Stimulated activated CD4-positive, alpha-beta T cell treated with anti-CD3 and anti-CD28 coated beads, Interleukin-15, amount 100 ng/mL, for 48 hours (primary cell): ENCODE measurements at places on chromosomes 13 and 19.

GRCh38 chr13:49302222-49302621 lies 54.5 kb downstream of the CDADC1 start:
- no peak for DNase-seq

DNA sequence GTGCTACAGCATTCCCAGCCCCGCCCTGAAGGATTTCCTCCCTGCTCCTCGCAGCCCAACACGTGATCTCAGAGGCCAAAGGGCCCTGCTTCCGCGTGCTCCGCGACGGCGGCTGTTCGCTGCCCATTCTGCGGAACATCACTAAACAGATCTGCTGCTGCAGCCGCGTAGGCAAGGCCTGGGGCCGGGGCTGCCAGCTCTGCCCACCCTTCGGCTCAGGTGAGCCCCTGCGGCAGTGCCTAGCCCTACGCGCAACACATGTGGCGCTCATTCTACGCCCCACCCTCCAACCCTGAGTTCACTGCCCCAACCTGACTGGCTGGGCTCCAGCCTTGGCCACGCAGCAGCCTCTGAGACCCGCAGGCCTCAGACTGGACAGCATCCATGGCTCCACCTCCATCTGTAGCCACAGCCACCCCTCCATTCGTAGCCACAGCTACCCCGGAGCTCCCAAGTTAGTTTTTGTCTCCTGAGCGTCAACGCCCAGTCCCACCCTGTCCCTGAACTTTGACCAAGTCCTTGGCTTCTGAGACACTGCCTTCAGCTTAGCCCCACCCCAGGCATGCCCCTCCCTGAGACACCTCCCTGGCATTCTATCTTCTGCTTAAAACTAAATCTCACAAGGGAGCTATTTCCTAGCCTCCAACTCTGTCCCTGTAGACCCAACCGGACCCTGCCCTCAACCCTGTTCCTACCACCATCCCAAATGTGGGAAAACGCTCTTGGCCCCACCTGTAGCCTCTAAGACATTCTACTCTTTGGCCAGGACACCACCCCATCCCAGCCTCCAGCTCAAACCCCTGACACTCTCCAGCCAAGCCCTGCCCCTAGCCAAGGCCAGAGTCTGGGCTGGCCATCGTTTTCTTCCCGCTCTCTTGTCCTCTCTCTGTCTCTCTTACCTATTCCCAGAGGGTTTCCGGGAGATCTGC lies 6.4 kb downstream of the LTBP4 start:
- no peak for DNase-seq

- DNase-seq: no peak
These were observed 6.7 kb upstream of the JUND start for GRCh38 chr19:18287836-18288772.

- DNase-seq: no peak
These were observed 5.7 kb downstream of the DNM2 start for GRCh38 chr19:10723591-10723990.

DNA sequence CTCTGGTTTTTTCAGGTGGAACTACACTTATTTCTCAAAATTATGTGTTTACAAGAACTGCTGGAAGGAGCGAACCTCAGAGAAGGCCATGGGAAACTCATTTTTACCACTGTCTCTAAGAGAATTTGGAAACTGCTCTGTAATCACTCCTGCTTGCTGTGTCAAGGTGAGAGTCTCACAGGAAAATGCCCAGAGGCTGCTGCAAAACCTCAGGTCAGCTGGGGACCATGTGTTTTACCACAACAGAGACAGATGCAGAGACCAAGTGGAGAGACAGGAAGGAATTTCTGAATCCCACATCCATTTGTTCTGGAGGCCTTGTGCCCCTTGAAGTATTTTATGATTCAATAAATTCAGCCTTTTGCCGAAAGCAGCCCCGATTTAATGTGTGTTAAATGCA lies 743.8 kb upstream of the SLC10A2 start:
- no peak for DNase-seq

DNA sequence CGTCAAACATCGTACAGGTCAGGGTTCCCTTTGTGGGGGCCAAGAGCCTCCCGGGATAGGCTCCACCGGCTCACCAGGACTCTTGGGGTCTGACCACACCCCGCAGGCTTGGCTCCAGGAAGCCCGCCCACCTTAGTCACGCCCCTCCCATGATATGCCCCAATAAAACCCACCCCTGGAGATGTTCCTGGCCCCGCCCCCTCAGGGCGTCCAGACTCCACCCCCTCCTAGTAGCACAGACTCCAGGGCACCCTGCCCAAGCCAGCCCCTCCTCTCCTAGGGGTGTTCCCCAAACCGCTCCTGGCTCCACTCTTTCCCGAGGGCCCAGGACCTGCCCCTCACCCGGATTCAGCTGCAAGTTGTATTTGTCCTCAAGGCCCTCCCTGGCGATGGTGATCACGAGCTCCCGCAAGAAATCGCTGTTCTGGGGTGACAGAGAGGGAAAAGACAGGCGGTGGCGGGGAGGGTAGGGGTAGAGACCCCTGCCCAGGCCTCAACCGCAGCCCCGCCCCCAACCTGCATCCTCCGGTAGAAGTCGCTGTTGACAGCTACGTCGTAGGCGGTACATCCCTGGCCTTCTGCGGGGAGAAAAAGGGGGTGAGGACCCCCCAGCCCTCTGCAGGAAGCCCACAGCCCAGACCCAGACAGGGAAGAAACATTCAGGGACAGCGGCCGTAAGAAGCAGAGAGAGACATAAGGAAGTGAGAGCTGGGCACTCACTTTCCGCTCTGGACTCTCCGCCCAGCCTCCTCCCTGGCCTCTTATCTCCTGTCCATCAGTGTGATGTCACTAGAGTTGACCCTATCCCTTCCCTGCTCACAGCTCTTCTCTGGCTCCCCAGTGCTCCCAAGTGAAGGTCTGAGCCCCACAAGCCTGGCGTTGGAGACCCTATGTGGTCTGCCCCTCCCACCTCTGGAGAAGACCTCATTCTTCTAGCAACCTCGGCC lies 3.9 kb downstream of the PIH1D1 start:
- DNase-seq: no peak

DNA sequence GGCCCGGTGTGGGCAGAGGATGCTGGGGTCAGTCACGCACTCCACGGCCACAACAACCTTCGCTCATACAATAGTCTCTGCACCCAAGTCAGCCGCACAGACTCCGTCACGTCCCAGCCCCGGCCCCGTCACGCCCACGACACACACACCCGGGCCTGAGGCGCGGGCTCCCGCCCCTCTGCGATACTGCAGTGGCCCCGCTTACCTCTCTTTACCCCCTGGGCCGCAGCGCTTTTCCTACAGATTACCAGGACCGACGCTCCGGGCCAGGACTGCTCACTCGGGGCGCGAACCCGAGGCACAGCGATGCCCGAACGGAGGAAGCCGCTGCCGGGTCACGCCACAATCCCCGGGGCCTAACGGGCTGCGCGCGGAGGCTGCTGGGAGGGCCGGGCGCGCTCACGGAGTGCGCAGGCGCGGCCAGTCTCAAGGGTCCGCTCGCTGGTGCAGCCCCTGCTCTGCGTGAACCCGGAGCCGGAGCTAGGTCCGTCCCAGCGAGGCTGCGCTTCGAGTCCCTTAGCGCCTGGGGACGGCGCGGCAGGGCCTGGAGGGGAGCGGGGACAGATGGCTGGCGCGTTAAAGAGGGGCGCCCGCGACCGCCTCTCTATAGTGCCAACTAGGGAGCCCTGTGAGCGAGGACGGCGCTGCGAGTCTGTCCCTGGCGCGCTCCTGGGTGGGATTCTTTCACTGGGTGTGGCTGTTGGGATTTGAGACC lies at the start of gene ZFP82:
Gene ZFP82, minus strand, starts transcription at position 358 of the 715 bp plus-strand sequence. CDS start 8,855 bp downstream, outside the sequence.
- peak; percentile 57 for DNase-seq

GRCh38 chr19:8441725-8442544 lies 2.8 kb upstream of the HNRNPM start:
- no peak for DNase-seq

GRCh38 chr19:47284324-47284899 lies 9.7 kb downstream of the INAFM1 start:
- no peak for DNase-seq

GRCh38 chr13:111281751-111282311 lies 38.6 kb upstream of the TEX29 start:
- DNase-seq: no peak

- no peak for DNase-seq
These were observed 6.7 kb downstream of the MLLT1 start for GRCh38 chr19:6272913-6273600.

DNA sequence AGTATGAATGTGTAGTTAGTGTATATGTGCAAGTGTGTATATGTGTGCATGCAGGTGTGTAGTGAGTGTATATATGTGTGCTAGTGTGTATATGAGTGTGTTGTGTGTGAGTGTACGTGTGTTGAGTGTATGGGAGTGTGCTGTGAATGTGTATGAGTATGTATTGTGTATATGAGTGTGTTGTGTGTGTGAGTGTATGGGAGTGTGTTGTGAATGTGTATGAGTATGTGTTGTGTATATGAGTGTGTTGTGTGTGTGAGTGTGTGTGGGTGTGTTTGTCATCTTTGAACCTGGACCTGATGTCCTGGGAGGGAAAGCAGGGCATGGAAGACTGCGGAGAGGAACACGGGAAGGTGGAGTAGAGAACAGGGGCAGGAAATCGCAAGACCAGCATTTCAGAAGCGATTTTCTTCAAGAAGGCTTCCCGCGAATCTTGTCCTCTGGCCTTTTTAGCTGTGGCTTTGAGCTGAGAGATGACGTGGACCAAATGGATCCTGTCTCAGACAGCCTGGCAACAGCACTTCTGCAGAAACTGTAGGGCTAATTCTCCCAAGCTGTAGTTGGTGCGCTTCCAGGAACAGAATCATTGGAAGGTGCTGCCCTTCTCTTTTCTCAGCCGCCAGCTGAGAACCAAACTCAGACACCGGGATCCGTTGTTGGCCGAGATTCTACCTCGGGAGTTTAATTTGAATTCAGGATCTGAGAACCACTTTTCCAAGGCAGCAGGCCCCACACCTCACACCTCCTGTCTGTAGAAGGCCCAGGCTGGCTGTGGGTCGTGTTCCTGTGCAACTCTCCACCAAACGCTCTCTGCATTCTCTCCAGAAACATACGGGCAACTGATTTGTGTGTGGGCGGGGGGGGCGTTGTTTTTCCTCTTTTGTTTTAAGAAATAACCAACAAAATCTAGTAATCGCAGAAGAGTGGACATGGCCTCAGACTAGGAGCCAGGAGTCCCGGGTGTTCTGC lies 94.7 kb upstream of the RAP2A start:
- no peak for DNase-seq

- no peak for DNase-seq
These were observed 889 bp downstream of the UBL5 start for GRCh38 chr19:9828551-9829063.

DNA sequence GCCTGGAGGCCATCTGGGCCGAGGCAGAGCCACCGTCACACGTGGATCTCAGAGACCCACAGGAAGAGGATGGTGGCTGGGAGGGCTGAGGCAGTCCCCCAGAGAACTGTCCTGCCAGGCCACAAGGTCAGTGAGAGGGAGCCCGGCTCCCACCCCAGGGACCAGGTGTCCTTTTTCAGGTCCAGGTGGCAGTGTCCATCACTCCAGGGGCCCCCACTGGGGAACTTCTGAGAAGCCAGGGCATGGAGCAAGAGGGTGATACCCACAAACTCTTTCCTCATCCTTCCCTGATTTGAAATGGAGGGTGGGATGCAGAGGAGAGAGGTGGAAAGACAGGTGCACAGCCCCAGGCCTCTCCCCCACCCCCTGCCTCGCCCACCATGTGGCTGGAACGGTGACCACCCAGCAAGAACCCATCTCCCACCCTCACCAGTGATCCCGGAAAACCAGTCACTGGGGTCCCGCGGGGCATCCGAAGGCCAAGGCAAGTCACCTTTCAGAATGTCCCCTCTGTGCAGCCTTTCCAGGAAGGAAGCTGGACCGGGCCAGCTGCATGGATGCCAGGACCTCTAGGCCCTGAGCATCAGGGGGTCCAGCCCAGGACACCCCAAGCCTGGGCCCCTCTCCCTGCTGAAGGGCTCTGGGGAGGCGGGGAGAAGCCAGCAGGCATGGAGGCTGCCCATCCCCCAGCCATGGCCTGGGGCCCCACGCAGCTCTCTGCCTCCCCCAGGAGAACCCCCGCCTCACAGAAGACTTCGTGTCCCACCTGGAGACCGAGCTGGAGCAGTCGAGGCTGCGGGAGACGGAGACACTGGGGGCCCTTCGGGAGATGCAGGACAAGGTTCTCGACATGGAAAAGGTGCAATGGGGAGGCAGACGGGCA lies 14.1 kb downstream of the PRR36 start:
- DNase-seq: no peak

DNA sequence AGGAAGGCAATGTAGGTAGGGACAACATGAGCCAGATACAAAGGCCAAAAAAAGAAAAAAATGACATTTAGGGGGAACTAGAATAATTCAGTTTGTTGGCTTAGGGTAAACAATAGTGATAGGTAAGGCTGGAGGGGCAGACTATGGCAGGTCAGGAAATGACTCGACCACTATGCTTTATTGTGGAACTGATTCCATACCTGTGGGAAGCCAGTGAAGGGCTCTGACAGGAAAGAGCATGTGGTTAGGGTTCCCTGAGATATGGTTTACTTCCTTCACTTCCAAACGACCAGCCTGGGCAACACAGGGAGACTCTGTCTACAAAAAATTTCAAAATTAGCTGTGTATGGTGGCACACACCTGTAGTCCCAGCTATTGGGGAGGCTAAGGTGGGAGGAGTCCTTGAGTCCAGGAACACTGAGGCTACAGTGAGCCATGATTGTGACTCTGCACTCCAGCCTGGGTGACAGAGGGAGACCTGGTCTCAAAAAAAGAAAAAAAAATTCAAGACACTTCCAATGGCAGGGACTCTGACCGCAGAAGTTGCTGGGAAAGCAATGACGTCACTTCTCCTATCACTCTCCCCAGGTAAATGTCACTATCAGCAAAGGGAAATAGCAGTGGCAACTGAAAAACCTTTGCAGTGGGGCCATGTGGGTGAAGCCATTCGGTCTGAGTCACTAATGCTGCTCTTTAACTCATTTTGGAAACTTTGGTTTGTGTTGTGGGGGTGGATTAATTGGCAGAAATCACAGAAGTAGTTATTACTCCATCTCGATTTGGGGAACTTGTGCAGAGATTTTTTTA lies 192.8 kb upstream of the TSC22D1 start:
- DNase-seq: peak; percentile 15

DNA sequence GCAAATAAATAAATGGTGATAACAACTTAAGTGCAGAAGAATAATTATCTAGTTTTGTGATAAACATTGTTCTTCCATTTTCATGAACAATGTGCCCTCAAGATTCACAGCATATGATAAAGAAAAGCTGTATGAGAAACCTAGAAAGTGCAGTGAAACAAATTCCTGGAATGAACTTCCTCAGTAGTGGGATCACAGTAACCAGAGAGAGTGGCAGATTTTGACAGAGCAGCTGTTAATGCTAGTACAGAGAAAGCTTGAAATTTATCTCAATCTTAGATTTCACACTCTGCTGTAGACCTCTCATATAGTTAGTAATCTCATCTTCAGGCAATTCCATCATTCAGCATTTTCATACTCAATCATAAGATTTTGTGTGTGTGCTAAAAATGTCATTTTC lies 664.9 kb downstream of the PCDH9 start:
- DNase-seq: no peak
